Effector CD4-positive, alpha-beta T cell (primary cell): ENCODE measurements at places on chromosomes 6 and 20.

DNA sequence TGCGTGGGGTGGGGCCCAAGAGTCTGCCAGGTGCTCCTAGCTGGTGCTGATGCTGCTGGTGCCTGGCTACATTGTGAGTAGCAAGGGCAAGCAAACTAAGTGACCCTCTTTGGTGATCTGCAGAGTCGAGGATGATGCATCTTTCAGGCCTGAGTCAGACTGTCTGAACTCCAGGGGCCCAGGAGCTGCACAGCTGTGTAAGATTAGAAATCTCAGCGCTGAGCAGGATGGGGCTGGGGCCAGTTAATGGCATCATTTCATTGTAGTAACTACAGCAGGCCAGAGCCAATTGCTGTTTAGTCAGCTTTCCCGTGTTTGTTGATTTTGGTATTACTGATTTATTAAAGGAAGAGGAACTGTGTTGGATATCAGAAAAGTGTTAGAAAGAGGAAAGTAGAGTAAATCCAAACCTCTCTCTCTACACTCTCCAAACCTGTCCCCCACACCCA lies 365.2 kb downstream of the PAX1 start:
- no peak for DNase-seq

GRCh38 chr6:118460958-118461470 lies 87.1 kb upstream of the PLN start:
- DNase-seq: no peak

GRCh38 chr20:32796981-32797451 lies 22.7 kb upstream of the MAPRE1 start:
- DNase-seq: no peak

DNA sequence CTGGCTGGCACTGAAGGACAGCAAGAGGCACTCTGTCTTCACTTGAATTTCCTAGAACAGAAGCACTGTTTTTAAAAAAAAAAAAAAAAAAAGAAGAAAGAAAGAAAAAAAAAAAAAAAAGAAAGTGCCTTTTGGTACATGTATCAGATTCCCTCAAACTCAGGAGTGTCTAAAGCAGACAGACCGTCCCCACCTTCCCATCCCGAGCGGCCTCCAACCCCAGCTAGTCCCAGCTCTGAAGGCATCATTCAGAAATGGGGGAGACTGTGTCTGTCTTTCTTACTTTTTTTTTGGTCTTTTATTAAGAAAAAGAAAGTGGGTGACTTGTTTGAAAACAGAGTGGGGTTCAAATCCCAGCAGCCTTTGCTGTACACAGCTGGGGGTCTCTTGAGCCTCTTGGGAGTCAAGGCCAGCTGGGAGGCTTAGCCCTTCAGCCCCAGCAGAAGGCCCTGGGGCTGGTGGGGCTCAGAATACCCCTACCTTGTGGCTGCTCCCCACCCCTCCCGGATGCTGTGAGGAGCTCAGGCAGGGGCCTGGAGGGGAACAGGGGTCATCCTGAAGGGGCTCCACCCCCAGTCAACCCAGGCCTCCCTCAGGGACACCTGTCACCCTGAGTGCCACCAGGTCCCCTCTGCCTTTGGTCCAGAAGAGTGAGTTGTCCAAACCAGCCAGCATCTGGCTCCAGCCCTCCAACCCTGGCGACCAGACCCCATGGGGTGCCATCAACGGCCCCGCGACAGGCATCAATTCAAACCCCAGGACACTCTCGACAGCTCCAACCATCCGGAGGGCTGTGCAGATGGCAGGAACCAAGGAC lies 128.3 kb downstream of the TAF4 start:
- DNase-seq: no peak

- no peak for DNase-seq
These were observed 747.6 kb downstream of the HDGFL1 start for GRCh38 chr6:23316931-23317330.

- no peak for DNase-seq
These were observed at the start of gene WFDC5 for GRCh38 chr20:45114465-45115385. Gene WFDC5, minus strand, starts transcription at chr20:45115174. Its CDS starts 91 bp downstream, at chr20:45115083.

- DNase-seq: no peak
These were observed 175.4 kb upstream of the ZNF217 start for GRCh38 chr20:53769041-53769440.

DNA sequence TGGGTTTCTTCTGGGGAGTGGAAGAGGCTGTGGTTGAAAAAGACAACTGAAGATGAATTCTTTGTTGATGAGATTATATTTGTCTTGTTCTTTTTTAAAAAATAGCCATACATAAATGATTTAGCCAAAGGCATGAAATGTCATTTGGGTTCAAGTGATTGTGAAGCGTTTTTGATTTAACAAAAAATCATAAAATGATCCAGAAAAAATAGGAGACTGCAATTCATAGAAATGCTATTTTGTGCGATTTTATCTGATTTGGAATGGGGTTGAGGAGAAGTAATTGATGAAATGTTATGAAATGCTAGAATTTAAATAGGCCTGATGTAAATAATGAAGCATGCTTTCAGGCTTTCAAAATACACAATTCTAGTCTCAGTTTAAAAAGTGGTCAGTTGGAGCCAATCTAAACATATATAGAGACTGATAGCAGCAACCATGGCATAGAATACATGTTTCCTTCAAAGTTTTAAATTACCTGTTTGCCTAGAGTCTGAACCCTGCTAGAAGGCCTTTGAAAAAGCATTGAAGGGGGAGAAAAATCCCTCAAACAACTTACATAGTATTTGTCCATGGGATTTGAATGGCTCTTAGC lies 21.8 kb downstream of the PFDN4 start:
- DNase-seq: no peak

DNA sequence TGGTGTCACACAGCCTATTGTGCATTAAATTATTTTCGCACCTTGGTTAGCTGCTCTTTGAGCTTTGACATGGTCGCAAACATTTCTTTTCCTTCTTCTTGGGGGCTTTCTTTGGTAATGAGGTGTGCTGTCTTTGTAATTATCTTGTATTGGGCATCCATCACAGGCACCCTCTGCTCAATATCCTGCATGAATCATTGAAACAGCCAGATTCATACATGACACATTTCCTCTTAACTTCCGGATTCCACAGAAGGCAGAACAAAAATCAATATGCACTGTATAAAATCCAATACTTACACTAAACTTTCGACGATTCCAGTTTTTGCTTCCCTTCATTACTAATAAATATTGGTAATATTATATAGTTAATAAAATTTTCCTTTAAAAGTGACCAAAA lies 175.6 kb downstream of the SYNE1 start:
- no peak for DNase-seq

DNA sequence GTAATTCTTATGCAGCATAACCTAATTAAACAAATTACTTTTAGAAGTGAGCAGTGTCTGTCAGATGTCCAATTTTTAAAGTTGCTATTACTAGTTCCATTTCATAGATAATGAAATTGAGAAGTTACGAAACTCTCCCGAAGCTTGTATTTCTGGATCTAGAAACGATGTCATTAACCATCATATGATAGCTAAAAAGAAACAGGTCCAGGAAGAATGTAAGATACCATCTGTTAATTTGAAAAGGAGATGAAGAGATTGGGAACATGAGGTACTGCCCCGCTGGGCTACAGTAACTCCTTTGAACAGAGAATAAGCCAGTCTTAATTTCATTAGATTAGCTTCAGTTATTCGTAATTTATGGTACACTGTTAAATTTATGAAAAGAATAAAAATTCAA lies 47.5 kb upstream of the TMX4 start:
- no peak for DNase-seq

DNA sequence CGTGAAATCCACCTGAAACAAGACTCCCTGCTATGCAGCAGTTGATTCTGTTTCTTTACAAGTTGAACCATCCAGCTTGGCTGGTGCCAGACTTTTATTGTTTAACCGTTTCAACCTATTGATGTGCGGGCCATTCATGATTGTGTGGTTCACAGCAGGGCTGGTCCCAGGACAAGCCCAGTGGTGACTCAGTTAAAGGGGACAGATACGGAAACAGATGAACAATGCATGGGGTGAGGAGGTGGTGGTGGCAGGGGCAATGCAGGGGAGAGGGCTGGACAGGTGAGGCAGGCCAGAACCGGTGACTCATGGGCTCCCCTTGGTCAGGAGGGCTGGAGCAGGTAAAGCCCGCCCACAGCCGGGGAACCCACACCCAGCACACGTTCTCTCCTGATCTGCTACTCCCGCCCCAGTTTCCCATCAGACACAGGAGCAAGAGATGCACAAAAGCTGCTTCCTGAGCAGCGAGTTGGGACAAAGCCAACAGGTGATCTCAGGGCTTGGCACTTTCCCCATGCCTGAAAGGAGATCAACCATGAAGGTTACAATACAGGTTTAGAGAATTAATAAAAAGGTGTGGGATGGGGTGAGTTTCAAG lies 232.2 kb downstream of the LY86 start:
- DNase-seq: no peak
